ENCODE measurements at places on chromosomes 3 and 15.

GRCh38 chr3:86990012-86990733, 776 bp downstream of the VGLL3 start:
- peak; percentile 33 for DNase-seq

DNA sequence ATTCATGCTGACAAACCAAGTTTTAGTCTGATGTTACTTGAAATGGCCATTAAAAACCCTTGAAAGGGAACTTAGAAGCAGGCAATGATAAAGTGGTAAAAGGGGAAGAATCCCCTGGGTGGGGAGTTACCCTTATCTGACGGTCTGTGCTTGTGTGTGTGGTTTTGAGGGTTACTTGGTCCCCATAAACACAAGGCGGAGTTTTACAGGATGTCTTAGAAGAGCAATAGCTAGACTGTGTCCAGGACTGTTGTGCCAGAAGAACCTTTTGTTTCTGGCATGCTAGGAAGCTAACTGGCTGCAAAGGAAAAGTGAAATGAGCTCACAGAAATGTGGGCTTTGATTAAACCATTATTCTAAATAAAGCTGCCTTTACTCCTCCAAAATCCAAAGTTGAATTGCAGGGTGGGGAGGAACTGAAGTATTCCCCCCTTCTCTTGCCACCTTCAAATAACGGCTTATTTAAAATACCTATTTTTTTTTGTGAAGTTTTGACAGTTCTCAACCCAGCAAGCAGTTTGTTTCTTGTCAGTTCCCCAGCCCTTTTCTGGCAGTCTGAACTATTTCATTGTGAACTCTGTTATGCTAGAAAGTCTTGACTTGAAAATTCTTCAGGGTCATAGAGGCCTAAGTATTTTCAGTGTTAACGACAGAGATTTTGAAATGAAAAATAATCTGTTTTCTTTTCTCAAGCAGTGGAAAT, 443.5 kb downstream of the OTOL1 start:
- DNase-seq: peak; percentile 23

- DNase-seq: no peak
Observed at GRCh38 chr3:152203652-152204051, 65.1 kb upstream of the MBNL1 start.

GRCh38 chr3:86967062-86967461, 23.9 kb downstream of the VGLL3 start:
- no peak for DNase-seq

DNA sequence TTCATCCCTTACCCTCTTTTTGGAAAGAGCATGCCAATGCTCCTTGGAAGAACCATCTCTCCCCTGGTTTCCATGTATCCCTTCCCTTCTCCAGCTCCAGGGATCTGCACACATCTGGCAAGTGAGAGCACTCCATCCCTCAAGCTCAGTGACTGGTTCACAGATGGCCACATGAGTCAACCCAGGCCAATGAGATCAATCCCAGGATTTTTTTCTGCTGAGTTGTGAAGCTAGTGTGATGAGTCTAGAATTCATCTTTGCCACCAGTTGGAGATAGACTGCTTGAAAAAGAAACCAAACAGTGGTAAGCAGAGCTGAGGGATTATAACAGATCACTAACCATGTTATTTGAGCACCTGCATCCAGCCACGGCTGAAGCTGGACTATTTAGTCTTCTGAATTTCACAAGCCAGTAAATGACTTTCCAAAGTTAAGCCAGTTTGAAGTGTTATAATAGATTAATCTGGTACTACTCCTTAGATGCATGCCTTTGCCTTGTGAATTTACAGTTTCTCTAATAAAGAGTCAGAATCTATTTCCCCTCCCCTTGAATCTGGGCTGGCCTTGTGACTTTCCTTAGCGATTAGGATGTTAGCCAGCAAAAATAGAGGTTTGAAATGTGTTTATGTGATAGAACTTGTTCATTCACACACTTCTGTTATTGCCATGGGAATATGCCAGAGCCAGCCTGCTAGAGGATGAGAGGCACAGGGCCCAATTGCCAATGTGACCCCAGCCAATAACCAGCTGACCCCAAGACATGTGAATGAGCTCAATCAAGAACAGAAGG, 159.8 kb downstream of the WNT5A start:
- peak; percentile 30 for DNase-seq

DNA sequence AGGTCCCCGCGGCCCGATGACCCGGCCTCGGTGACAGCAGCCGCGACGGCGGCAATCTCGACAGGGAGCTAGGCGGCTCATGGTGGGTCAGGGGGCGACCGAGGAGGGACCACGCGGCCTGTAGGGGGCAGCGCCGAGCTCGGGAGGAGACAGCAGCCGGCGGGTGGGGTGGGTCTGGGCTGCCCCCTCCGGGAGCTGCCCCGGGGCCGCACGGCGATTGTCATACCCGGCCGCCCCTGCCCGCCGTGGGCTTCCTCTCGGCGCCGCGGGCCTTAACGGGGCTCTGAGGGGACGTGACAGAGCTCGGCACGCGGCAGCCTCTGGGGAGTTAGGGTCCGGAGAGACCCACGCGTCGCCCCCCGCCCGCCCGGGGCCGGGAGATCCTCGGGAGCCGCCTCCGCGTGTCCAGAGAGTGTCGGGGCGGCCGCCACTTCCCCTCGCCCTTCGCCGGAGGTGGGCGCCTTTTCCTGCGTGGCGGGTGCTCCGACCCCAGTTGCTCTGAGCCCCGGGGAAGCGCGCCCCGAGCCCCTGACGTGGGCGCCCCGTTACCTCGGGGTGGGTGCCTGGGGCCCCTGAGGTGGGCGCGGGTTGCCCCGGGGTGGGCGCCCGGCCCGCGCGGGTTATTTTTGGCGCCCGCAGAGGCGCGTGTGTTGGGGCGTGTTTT, 539 bp upstream of the PLCL2 start:
- peak; percentile 84 for DNase-seq

DNA sequence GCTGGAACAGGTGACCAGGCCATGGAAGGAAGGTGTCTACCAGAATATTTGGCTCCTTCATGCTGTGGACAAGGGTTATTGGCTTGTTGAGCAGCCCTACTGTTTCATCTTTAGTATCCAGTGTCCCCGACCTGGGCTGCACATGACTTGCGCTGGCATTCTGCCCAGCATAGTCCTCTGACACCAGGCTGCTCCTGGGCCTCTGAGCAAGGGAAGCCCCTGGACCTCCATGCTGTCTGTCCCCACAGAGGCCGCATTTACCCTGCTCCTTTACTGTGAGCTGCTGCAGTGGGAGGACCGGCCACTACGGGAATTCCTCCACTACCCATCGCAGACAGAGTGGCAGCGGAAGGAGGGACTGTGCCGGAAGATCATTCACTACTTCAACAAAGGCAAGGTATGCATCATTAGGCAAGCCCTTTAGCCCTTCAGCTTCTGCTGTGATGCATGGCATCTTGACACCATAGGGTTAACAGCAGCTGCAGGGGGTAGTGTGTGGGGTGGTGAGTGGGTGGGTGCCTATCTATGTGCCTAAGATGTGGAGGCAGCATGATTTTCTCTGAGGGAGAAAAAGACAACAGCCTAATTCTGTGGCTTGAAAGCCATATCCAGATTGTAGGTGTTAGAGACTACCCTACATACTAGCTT, 44.0 kb upstream of the MANF start:
- no peak for DNase-seq

DNA sequence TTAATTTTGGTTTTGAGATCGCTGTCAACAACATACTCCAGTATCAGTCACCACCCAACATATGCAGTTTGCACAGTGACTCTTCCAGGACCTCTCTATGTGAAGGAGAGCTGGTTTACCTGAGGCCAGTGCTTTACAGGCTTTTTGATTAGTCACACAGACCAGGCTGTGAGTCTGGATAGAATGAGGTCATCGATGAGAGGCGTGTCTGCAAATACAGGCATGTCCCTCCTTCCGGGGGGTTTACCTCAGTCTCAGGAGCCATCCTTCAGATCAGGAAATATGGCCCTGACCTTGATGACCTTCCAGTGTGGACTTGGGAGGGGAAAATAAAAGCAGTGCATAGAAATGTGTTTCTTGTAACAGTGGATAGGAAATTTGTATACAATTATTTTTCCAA, 46.9 kb downstream of the KBTBD12 start:
- no peak for DNase-seq

DNA sequence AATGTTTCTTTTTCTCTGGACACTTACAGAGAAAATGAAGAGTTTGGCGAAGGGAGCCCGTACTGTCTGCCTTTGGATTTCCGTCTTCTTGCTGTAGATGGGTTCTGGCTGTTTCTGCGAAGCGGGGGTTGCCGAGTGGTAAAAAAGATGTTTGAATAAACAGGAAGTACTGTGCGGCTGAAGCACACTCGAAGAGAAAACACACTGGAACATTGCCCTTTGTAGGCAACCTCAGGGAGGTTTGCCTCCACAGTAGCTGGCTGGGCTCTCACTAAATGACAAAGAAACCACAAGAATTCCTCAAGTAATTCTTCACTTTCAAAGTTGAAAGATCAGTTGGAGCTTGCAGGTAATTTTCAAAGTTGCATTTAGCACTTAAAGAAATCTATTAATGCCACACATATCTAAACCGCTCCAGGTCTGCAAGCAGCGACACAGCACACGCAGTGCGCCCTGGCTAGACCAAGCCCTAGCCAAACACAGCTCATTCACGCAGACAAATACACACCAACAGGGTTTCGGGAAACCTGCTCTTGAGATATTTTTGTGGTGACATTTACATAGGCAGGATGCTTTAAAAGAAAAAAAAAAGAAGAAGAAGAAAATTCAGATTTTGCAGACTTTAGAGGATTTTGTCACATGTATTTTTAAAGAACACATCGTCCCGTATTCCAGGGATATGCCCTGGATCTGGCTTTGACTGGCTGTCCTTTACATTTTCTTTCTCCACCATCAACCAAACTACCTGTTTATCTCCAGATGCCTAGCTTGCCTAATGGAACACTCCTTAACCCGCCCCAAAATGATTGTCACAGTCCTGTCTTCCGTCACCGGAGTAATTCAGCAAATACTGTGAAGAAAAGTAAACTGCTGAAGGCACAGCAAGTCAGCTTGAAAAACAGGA, 452.8 kb downstream of the FOXP1 start:
- DNase-seq: peak; percentile 73

GRCh38 chr3:78116874-78117273, 1077.0 kb downstream of the ROBO2 start:
- no peak for DNase-seq

DNA sequence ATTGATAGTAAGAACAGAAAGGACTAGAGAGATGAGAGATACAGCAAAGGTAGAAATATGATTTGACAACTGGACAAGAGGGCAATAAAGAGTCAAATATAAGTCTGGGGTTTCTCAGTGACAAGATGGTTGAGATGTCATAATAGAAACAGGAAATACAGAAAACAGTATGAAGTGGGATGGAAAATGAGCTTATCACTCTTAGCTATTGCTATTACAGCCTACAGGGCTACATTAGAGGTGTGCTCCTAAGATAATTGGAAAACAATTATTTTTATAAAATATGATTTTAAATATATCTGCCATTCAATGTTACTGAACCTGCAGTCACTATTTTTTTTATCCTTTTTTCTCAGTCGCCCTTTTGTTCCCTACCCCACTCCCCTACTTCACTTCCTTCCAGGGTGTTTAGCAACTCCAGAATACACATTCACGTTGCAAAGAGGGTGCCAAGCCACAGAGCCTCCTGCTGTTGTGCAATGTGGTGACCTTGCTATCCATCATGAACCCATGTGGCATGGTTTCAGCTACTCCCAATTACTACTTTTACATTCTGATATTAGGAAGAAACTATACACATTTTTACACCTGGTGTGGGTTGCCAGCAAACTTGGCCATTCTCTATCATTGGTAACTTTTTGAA, 6.0 kb downstream of the NRG4 start:
- peak; percentile 13 for DNase-seq

- DNase-seq: no peak
Observed at GRCh38 chr3:140341817-140342403, 336.0 kb upstream of the TRIM42 start.

- DNase-seq: no peak
Observed at GRCh38 chr15:60416484-60416883, 18.7 kb upstream of the ANXA2 start.

DNA sequence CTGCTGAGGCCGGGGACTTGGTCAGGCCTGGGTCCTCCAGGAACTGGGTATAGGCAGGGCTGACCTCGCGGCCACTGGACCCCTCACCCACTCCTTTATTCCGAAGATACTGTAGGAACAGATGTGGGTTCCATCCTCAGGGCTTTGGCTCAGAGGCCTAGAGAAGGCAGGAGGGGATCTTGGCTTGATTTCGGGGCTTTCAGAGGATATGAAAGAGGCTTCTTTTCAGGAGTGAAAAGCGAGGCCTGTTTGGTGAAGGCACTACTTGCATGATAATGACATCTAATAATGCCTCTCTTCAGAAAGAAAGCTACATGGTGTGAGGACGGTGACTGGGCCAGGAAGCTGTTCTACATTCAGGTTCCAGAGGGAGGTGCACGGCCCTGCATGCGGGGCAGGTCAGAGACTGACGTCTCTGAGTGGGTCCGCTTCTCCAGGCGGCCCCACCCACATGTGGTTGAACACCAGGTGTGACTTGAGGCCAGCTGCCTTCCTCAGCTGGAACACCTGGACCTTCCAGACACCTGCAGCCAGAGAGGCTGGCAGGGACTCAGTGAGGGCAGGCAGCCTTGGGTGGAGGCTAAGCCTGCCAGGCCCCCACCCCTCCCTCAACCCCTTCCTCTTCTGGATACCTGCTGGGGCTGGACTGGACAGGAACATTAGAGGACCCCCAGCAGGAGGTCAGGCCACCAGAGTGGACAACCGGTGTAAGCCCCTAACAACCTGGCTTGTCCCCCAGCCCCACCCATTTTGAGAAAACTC, 31.1 kb upstream of the HHATL start:
- no peak for DNase-seq

GRCh38 chr3:153855772-153856171, 265.4 kb upstream of the ARHGEF26 start:
- no peak for DNase-seq

GRCh38 chr15:47708161-47708980, 8.9 kb upstream of the SEMA6D start:
- DNase-seq: no peak

GRCh38 chr15:52370010-52370409, 74.4 kb upstream of the MYO5C start:
- DNase-seq: no peak

DNA sequence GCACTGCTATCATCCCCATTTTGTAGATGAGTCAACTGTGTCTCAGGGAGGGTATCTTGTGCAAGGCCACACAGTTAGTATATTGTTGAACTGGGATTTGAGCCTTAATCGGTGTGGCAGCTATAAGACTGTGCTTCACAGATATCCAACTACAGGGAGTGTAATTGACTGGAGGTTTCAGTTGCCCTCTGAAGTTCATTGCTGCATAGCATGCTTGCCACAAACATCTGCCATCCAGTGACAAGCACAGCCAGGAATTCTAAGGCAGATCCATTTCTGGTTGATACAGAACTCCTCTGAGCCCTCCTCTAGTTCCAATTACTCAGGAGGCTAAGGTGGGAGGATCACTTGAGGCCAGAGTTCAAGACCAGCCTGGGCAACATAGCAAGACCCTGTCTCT, 16.4 kb downstream of the FSD2 start:
- DNase-seq: peak; percentile 16

- DNase-seq: no peak
Observed at GRCh38 chr3:52395503-52395865, 49.4 kb downstream of the SEMA3G start.

DNA sequence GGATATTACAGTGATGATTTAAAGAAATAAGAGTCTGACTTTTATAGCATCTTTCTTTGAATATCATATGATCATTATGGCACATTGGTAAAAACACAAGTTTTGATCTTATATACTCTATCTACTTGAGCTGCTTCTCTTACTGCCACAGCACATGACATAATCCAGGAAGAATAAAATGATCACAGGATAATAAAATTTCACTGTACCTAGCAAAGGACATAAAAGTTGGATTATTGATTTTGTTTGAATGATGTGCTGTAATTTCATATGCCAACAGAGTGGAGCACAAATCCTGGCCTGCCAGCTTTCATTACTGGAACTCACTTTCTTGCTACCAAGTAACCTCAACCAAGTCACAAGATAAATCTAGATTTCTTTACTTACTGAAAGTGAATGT, 162.1 kb upstream of the NANOGP8 start:
- DNase-seq: no peak

Measured in GM03348 (cell line).